Stimulated activated CD8-positive, alpha-beta memory T cell treated with anti-CD3 and anti-CD28 coated beads, Interleukin-7, amount 100 ng/mL, for 48 hours (primary cell): ENCODE measurements at places on chromosomes 4 and X.
A peak's percentile ranks its signal among the peaks of the same experiment; 100 is the strongest.

DNA sequence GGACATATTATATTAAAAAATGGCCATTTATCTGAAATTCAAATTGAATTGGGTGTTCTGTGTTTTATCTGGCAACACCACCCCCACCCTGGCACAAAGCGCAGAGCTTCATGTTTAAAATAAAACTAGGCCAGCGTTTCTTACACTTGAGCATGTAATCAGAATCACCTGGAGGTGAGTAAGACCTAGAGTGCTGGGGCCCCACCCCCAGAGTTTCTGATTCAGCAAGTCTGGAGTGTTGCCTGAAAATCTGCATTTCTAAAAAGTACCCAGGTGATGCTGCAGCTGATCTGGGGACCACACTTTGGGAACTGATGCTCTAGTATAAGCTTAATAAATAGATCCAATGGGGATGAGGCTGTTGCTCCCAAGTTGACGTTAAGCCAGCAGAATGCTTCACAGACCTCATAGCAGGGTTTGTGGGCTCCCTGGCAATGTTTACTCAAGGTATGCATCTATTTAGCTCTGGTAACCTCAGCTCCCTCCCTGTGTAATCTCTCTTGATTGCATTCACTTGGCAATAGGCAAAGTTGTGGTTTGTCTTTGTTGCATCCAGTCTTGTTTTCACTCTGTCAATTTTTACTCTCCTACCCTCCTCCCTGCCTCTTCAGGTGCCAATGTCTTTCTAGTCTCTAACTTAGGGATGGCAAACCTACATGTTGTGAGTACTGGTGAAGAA, 99.8 kb upstream of the TEX13D start:
- DNase-seq: no peak

DNA sequence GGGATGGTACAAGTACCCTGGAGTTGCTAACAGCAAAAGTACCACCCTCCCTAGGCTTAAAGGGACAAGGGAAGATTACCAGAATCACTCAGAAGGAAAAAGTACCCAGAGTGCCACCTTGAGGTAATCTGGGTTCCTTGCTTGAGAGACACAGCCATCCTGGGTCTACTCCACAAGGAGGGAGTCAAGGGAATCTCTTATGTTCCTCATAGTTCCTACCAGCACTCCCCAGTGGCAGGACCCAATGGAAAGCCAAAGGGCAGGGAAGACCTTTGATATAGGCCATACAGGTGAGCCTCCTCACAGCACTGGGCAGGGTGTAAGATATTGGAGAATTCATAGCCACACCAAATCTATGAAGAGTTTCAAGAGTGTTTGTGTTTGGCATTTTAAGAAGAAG, 5.7 kb downstream of the IL2 start:
- no peak for DNase-seq

DNA sequence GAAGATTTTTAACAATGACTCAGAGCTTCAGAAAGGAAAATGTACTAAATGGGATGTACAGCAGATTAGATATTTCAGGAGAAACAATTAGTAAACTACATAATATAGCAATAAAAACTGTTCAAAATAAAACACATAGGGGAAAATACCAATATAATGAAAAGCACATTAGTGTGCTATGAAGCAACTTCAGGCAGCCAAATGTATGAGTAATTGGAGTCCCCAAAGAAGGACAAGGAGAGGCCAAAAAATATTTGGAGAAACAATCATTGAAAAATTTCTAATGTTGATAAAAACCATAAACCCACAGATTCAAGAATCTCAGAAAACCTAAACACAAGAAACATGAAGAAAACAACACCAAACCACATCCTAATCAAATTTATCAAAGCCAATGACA, 129.3 kb upstream of the CHRDL1 start:
- DNase-seq: no peak

- no peak for DNase-seq
These were observed 49.1 kb upstream of the FBXW7 start for GRCh38 chr4:152585023-152585441.

DNA sequence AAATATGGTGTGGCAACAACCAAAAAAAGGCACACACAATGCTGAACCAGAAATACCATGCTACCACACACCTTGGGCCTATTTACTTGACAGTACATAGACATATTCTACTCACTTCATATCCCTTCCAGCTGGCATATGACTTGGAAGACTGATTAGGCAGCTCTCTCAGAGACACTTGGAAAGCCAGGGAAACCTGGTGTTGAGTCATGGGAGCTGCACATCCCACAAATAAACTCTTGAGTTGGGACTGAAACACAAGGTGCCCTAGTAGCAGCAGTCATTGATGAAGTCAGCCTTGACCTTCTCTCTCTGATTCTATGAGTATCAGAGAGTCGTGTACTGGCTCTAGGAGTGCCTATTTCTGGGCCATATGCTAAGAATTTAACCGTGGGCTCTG, 776.6 kb upstream of the LCORL start:
- DNase-seq: no peak

GRCh38 chr4:48589098-48589445, 99.0 kb downstream of the ZAR1 start:
- no peak for DNase-seq

DNA sequence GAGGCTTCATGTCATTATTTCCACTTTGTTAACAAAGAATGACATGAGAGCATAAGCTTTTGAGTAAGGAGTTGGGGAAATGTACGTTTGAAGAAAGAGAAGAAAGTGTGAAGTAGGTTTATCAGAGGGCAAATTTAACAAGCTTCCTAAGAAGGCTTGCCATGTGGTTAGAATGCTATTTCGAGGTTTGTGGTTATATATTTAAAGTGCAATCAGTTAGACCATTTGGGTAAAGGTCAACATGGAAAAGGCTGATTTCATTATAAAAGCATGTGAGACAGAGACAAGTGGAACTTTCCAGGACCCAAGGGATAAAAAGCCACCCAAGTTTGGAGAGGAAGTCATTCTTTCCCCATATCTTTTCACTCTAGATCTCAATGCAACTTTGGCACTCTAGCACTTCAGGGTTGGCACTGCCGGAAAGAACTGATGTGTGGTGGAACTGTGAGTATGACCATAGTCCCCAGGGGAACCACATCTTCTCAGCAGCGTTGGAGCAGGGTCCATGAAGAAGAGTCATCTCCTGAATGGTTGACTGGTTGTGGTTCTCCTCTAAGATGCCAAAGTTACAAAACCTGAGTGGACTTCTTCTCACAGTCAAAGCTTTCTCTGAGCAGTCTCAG, 529.9 kb downstream of the MID1IP1 start:
- peak; percentile 57 for DNase-seq

- DNase-seq: no peak
These were observed 30.6 kb upstream of the SORCS2 start for GRCh38 chr4:7161721-7162214.

DNA sequence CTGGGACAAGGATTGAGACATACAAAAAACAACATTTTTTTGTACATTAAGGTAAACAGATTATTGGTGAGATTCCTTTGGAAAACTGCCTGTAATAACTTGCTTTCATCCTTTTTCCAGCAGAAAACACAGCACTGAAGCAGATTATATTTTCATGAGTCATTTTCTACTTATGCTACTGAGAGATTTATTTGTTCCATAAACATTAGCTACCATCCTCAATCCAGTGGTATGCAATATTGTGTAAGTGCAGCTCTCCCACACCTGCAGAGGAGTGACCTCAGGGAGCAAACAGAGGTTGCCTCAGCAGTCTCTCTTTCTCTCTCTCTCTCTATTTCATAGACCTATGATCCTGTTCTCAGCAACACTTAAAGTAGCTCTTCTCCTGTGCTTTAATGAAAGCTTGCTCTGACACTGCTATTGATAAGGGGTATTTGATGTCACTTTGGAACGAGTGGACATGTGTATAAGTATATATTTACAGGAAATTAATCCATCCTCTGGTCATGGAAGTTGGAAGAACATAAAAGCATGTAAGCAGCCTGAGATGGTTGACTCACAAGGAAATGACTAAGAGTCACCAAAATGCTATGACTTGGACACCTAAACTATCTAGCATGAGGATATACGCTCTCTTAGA, 163.7 kb upstream of the SPANXC start:
- DNase-seq: no peak

DNA sequence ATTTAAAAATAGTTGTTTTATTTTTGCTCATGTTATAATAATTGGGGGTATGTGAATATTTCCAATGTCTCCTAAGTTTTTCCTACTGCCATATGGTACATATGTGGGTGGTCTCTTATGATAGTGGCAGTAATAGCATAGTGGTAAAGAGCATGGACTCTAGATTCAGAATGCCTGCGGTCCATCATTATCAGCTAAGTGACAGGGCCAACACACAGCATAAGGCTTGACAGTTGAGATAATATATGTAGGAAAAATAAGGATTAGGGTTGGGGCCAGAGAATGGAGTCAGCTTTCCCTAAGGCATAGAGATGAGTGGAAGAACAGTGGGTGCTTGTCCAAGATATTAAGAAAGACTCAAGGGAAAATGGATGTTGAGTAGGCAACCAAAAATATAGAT, 2707.5 kb downstream of the PCDH7 start:
- no peak for DNase-seq

- peak; percentile 13 for DNase-seq
These were observed 169.6 kb downstream of the MID1IP1 start for GRCh38 chrX:38970845-38971244.

DNA sequence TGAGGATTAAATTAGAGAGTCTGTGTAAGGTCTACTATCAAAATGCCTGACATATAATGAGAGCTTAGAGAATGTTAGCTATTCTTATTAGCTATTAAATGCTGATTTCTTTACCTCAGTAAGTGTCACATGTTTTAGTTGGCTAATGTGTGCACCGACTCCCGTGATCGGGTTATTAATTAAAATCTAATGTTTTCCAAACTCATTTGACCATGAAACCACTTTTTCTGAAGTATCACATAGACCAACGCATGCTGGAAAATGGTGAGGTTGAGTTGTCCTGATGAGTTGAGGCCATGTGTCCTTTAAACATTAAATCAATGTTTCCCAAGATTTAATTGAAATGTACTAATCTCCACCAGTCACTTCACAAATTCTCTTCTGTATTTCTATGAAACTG, 84.8 kb upstream of the C1QTNF7 start:
- DNase-seq: no peak
